ENCODE measurements at places on chromosomes 13 and 19. TPM values are rescaled to one million over a fixed set of nuclear protein-coding genes. Genes with fewer than 3 reads are reported as not detected.

GRCh38 chr13:46632176-46632575 lies 79.2 kb downstream of the LRCH1 start:
- H3K27ac ChIP-seq = no peak overlapping the region
- no peaks in the 10 kb centered on the region for H3K27me3 ChIP-seq
- DNase-seq = no peak
- H3K4me3 ChIP-seq = no peak overlapping the region

The GPC5 gene
- total RNA-seq = 0.23 TPM

DNA sequence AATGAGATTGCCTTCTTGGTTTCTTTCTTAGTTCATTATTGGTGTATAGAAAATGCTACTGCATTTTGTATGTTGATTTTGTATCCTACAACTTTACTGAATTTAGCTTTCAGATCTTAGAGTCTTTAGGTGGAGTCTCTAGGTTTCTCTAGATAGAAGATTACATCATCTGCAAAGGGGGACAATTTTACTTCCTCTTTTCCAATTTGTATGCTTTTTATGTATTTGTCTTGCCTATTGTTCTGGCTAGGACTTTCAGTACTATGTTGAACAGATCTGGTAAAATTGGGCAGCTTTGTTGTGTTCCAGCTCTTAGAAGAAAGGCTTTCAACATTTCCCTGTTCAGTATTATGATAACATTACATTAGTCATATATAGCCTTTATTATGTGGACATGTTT lies 101.0 kb upstream of the SPRY2 start:
- no peaks in the 10 kb centered on the region for H3K27me3 ChIP-seq
- no peaks in the 10 kb centered on the region for H3K4me1 ChIP-seq
- no peaks in the 10 kb centered on the region for H3K36me3 ChIP-seq
- no peak overlapping the region for H3K4me3 ChIP-seq
- H3K27ac ChIP-seq = no peak overlapping the region

The SYNE4 gene
- 1.8 TPM for total RNA-seq

Measured in activated naive CD8-positive, alpha-beta T cell treated with anti-CD3 and anti-CD28 coated beads for 36 hours (primary cell).